Frontal cortex (tissue), 4 donors: ENCODE measurements at places on chromosomes 12 and 14. TPM values are rescaled to one million over a fixed set of nuclear protein-coding genes. Genes with fewer than 3 reads are reported as not detected.

GRCh38 chr12:55470088-55470829 lies at the start of gene OR6C70:
OR6C70 (minus strand) TSS chr12:55470138; CDS start chr12:55470138, 0 bp downstream.
- DNase-seq, result no peak

GRCh38 chr14:35808076-35808637 lies 938 bp downstream of the RALGAPA1 start:
- no peak for DNase-seq

DNA sequence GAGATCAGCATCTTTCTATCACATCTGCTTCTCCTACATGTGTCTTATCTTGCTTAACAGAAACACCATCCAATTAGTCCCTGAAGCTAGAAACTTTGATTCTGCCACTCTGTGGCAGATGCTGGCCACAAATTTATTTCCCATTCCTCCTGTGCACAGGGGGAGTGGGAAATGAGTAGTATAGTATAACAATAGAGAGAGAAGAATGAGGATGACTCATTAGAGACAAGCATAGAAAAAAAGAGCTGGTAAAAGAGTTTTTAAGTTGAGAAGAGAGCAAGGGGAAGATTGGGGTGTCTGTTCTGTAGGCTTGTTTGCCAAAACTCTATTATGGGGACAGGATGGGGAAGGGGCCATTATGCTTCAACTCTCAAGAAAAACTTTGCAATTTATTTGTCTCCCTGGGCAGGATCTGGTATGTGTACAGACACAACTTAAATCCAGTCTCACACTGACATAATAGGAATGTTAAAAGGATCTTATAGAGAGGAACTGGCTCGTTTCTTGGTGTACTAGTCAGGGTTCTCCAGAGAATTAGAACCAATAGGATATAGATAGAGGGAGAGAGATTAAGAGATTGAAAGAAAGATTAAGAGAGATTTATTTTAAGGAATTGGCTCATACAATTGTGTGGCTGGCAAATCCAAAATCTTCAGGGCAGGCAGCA lies 142.6 kb upstream of the CPSF6 start:
- no peak for DNase-seq

PRKAB1 gene
- total RNA-seq, result 15.9 TPM

DNA sequence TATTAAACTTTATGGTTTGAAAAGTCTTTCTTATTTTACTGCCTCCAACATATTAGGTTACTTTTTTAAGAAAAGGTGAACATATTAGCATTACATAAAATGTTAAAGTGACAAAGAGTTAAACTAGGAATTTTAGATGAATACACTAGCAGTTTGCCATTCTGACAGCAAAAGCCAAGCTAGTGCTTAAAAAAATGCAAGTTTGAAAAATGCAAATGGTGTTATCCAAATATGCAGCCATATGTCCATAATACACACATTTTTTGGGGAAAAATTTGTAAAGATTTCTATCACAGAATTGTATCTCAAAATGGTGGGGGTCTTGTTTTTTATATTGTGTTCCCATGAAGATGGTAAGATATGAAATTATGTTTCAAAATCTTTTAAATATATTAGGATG lies 466.1 kb downstream of the FOXG1 start:
- no peak for DNase-seq

GRCh38 chr12:65313719-65314317 lies 35.3 kb downstream of the MSRB3 start:
- no peak for DNase-seq

YAF2 gene
- total RNA-seq, result 43.6 TPM

GRCh38 chr12:47112679-47113078 lies 32.9 kb upstream of the AMIGO2 start:
- DNase-seq, result no peak

KIAA0586 gene
- 26.9 TPM for total RNA-seq

IFNG-AS1 gene
- total RNA-seq, result not detected

- no peak for DNase-seq
Observed at GRCh38 chr12:50006280-50006679, 19.0 kb downstream of the RACGAP1 start.

SUOX gene
- total RNA-seq, result 8.2 TPM

DNA sequence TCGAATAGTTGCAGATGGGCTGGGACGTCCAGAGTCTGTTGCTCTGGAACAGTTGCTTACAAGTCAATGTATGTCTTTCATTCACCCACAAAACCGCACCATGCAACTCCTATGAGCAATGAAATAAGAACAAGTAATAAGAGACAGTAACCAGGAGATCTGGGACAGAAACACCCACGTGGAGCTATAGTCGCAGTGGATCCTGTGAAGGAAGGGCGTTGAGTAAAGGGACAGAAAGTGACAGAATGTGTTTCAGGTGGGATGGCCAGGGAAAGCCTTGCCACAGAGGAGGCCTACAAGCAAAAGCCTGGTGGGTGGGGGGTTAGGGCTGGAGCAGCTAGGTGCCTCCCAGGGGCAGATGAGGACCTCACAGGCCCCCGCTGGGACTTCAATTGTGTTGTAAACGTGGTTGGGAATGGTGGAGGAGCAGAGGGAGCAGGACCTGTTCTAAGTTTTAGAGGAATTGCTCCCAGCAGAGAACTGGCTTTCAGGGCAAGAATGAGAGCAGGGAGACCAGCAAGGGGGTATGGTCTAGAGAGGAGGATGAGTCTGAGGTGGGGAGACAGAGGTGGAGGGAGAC lies 86.7 kb upstream of the FZD10 start:
- no peak for DNase-seq

DNA sequence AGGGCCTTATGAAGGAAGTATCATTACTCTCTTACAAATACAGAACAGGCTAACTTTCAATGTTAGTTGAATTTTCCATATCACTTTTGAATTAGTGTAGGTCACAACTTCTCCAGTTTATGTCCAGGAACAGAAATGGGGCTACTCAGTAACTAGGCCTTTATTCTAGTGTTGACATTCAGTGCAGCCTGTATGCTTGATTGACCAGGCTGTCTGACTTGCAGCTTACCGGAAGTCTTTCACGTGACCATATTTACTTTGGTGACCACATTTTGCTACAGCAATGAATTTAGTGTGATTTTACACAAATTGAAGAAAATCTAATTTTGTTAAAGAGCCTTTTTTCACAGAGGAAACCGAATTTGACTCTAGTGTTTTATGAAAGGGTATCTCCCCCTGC lies 12.4 kb downstream of the MTERF2 start:
- DNase-seq, result no peak
